ENCODE measurements at places on chromosomes 16 and 17.
A peak's percentile ranks its signal among the peaks of the same experiment; 100 is the strongest.

DNA sequence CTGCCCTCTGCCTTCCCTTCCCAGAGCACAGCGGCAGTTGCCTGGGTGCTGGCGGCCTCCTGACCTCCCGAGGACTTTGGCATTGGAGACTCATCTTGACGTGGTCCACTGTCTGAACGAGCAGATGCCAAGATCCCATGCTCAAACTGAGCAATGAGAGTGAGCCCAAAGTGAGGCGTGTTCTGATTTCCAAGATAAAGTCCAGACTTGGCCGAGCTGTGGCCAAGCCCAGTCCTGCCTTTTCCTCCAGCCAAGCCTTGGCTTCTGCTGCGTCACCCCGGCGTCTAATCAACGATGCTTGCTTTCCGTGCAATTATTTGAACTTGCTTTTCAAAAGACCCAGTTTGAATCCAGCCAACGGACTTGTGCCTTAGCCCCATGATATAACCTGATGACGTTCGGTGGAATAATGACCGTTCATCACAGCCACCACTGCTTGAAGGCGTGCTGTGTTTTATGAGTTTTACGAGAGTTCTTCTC is 179.2 kb downstream of the IRF8 start:
- DNase-seq = no peak

- no peak for DNase-seq
Observed at GRCh38 chr16:78980825-78981224, 619.7 kb downstream of the MAF start.

GRCh38 chr17:37744961-37745800 is at the start of gene HNF1B:
TSS of gene HNF1B (minus strand) at chr17:37745059. CDS start at chr17:37744884, 175 bp downstream.
- no peak for DNase-seq

GRCh38 chr17:9236286-9237052 is 215.2 kb downstream of the NTN1 start:
- no peak for DNase-seq

DNA sequence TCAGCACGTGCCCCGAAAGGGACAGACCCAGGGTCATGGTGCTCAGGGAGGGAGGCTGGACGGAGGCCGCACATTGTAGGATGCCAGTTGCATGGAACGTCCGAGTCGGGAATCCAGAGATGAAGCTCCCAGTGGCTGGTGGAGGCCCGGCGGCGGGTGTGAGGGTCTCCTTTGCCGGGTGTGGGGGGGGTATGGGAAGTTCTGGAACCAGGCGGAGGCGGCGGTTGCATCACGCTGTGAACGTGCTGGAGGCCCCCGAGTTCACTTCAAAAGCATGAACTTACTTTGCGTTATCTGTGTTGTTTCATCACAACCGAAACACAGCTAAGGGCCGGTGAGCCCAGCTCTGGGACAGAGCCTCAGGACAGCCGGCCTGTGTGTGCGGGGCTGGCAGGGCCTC is 73.4 kb upstream of the GNG13 start:
- no peak for DNase-seq

DNA sequence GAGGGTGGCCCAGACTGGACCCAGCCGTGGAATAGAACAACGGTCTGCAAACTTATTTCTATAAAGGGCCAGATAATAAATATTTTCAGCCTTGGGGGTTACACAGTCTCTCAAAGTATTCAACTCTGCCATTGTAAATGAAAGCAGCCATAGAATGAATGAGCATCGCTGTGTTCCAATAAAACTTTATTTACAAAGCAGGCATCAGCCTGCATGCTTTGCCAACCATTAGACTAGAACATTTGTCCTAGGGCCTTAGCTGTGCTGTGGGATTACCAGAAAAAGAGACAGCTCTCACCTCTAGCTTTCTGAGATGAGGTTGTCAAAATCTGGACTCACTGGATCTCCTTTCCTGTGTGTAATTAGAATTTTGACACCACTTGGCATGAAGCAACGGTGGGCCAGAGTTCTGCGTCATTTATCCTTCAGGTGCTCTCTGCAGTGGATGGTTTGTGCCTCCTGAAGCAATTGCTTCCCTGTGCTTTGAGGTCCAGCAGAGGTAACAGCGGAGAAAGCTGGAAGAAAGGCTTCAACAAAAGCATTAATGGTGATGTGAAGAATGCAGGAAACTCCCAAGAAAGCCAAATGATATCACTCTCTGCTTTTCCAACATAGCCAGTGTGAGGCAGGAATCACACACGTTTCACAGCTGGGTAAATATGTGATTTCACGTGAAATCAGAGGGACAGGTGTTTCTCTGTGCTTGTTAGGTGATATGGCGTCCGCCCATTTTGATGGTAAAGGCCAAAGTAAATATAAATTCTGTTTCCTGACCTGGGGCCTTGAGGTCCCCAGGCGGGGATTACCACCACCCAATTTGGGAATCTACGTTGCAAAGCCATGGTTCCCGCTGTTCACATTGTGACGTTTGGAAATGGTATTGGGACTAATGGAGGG is 148.4 kb downstream of the PITPNC1 start:
- DNase-seq = no peak

GRCh38 chr17:79020631-79021301 is 3.2 kb upstream of the C1QTNF1 start:
- peak; percentile 72 for DNase-seq

DNA sequence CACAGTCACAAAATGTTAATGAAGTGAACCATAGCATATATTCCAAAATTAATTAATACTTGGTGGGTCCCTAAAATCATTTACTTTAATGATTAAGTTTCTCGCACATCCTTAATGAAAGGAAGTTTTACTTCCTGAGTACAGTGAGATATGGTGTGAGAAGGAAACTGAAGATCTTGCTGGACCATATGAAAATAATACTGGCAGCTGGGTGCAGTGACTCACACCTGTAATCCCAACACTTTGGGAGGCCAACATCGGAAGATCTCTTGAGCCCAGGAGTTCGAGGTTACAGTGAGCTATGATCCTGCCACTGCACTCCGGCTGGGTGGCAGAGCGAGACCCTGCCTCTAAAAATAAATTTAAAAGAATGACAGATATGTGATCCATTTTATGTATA is 62.5 kb downstream of the ABCA8 start:
- no peak for DNase-seq

DNA sequence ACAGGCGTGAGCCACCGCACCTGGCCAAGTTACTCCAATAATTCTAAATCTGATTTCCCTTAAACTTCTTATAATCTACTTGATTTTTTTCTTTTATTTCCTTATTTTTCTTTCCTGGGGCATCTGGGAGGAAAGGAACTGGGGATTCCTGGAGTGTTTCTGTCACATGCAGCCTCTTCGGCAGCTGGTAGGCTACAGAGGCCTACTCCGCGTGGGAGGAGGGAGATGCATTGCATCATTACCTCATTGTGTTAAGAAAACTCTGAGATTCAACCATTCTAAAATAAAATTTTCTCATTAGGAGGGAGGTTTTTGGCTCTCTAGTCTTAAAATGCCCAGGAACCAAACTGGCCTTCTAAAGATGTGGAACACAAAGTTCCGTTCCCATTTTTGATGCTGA is 64.0 kb downstream of the SOX9 start:
- DNase-seq = no peak

DNA sequence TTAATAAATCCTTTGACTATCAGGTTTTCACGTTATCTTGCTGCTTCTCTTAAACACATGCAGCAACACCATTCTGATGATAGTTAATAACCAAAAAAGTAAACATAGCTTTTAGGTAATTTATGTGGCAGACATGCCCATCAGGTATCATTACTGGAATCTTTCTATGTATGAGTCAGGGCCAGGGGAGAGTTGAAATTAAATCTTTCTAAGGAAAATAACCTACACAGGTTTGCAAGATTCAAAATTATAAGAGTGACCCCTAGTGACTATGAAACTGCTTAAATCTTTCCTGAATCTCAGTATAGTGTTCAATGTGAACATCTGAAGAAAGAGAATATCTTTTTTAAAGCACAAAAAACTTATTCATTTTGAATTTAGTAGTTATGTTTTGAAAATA is 666.6 kb downstream of the CDH11 start:
- peak; percentile 37 for DNase-seq

DNA sequence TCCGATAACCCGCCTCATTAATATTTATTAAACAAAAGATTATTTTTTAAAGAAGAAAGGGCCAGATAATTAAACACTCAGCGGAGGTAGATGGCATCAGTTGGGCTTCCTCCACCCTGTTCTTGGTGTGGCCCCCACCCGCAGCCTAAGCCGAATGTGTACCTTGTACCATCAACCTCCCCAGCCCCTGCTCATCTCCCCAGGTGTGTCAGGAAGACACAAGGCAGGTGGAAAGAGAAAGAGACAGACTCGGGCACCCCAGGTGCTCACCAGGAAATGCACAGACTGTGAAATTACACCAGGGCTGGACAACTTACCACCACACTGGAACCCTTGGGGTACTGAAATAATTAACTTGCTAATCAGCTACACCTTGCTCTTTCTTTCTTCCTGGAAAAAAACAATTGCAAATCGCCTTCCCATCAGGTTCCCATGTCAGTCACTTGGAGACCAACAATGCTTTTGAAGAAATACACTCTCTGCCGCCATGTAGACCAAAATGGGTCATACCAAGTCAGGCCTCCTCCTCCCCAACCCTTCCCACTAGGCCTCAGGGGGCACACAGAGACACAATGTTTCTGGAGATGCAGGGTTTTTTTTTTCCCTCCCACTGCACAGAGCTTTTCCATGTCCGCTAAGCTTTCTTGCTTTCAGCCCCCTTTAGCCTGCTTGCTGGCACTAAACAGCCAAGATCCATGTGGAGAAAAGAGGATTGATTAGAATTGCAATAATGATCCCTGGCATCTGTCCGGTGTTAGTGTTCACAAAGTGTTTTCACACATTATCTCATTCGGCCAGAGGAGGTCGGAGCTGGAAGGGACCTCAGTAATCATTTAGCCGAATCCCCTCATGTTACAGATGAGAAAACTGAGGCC is 8.6 kb upstream of the LHX1 start:
- DNase-seq = no peak

- DNase-seq = peak; percentile 67
Observed at GRCh38 chr16:66028510-66029216, 337.8 kb upstream of the CDH5 start.

DNA sequence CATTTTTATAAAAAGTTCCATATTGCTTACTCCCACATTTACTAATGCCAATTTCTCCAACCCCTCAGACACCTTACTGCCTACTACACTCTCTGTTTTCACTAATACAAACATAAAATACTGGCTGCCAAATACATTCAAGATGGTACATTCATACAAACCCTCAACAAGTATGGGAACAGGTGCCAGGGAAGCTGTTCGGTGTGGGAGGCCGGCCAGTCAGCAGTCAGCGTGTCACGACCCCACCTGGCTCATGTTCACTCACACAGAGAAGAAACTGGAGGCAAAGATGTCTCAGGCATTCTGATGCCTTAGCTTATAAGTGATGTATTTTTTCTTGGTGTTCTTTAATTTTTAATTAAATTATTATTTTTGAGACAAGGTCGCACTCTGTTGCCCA is 42.4 kb upstream of the TRAP1 start:
- DNase-seq = no peak

DNA sequence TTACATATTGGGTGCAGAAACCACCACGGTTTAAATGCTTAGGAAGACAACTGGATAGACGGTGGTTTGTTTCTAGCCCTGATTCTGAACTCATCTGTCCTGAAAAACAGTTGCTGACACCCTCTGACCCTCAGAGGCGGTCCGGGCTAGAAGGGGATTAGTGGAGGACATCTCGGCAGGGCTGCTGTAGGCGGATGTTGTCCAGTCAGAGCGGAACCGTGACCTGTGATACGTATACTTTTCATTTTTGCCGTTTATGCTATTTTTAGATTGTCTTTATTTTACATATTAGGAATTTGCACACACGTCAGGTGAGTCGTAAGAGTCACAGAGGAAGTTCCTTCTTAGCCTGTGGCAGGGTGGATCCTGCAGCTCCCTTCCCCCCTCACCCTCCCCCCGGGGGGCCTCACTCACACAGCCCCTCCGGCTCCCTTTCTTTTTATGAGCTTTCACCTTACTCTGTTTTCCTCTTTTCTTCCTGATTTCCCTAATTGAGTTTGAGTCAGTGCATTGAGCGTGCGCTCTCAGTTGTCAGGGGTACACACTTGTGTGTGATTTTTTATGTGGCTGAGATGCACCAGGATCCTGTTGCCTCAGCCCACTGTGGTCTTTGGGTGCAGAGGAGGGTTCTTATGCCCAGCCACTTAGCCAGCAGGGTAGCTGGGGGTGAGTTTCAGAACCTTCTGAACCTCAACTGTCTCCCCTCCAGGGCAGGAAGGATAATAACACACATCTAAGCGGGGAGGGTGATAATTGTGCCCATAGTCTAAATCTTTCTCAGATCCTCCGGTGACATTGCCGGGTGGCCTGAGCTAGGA is 211.1 kb upstream of the CHMP6 start:
- no peak for DNase-seq

DNA sequence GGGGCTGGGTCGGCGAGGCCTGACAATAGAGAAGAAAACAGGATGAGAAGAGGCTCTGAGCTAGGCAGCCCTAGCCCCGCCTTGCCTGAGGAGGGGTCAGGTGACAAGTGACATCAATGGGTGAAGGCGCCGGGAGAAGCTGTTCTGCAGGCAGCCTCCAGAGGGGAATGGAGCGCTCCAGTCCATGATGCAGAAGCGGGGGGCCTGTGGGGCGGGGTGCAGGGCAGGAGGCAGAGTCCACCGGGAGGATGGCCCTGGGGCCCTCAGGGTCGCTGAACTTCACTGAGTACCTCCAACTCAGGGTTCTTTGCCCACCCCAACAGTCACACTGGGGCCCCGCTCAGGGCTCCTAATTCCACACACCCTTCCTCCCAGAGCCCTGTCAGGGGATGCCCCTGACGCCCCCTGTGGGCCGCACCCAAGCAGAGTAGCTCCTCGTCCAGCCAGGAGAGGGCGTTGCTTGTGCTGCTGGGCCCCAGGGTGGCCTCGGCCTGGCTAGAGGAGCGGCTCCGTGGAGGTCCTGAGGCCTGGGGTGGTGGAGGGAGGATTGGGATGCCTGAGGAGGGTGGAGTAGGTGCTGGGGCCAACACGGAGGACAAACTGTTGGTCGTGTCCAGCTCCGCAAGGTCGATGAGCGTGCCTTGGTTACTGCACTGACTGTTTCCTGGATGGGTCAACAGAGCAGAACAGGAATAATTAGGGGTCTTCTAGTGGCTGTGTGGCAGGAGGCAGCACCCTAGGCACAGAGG is 20.8 kb downstream of the GGA3 start:
- DNase-seq = peak; percentile 43

Measured in epithelial cell of esophagus (primary cell).